ENCODE measurements at places on chromosomes 3 and 15. TPM values are rescaled to one million over a fixed set of nuclear protein-coding genes. Genes with fewer than 3 reads are reported as not detected.

MLH1 gene
- 65.0 TPM for total RNA-seq

GRCh38 chr3:149209431-149209830, 12.2 kb downstream of the CP start:
- H3K27me3 ChIP-seq, result peaks cover 56% of the 10 kb centered on the region
- H3K4me3 ChIP-seq, result no peak overlapping the region
- DNase-seq, result no peak
- no peak overlapping the region for H3K27ac ChIP-seq

DNA sequence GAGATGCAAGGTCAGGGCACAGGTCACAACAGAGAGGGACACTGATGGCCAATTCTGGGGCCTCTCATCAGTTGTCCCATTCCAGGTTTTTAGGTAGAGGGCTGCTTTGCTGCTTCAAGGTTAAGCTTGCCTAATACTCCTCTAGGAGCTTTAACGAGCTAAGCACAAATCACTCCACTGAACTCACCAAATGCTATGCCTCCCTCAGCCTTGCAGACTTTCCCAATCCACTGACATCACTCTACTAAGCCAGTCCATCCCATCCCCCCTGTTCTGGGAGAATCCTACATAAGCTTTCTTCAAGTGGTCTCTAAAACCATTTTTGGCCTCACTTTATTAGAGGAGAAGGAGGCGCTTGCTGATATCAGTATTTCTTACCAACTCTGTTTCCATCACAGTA, 24.8 kb upstream of the PDCD6IP start:
- peaks cover 2% of the 10 kb centered on the region for H3K27me3 ChIP-seq
- no peaks in the 10 kb centered on the region for H3K4me1 ChIP-seq
- H3K36me3 ChIP-seq, result no peaks in the 10 kb centered on the region
- no peak overlapping the region for H3K4me3 ChIP-seq

- H3K4me1 ChIP-seq, result no peaks in the 10 kb centered on the region
- no peak overlapping the region for H3K4me3 ChIP-seq
- H3K27ac ChIP-seq, result no peak overlapping the region
- DNase-seq, result no peak
Observed at GRCh38 chr15:48590723-48591122, 54.8 kb downstream of the FBN1 start.

- no peaks in the 10 kb centered on the region for H3K4me1 ChIP-seq
- H3K27me3 ChIP-seq, result peaks cover 4% of the 10 kb centered on the region
- peaks cover 5% of the 10 kb centered on the region for H3K36me3 ChIP-seq
Observed at GRCh38 chr15:56752986-56753385, 19.7 kb upstream of the ZNF280D start.

- peaks cover 57% of the 10 kb centered on the region for H3K4me1 ChIP-seq
- H3K36me3 ChIP-seq, result peaks cover 3% of the 10 kb centered on the region
Observed at GRCh38 chr15:65818927-65819562, 27.0 kb upstream of the DENND4A start.

- no peak overlapping the region for H3K27ac ChIP-seq
- no peaks in the 10 kb centered on the region for H3K36me3 ChIP-seq
- H3K4me1 ChIP-seq, result peaks cover 30% of the 10 kb centered on the region
- no peak for DNase-seq
Observed at GRCh38 chr3:99965077-99965476, 147.4 kb downstream of the CMSS1 start.

GRCh38 chr3:195757438-195757770, 36.6 kb downstream of the MUC20 start:
- H3K36me3 ChIP-seq, result no peaks in the 10 kb centered on the region
- H3K27ac ChIP-seq, result no peak overlapping the region
- H3K4me3 ChIP-seq, result no peak overlapping the region
- H3K27me3 ChIP-seq, result peaks cover 20% of the 10 kb centered on the region
- DNase-seq, result no peak
